ENCODE measurements at places on chromosomes 3 and 15. TPM values are rescaled to one million over a fixed set of nuclear protein-coding genes. Genes with fewer than 3 reads are reported as not detected.

GRCh38 chr15:28147801-28148200, 48.7 kb upstream of the OCA2 start:
- peaks cover 25% of the 10 kb centered on the region for H3K36me3 ChIP-seq
- no peak for DNase-seq
- no peak overlapping the region for H3K4me3 ChIP-seq
- peaks cover 5% of the 10 kb centered on the region for H3K4me1 ChIP-seq
- H3K27ac ChIP-seq, result no peak overlapping the region
- no peaks in the 10 kb centered on the region for H3K27me3 ChIP-seq

DNA sequence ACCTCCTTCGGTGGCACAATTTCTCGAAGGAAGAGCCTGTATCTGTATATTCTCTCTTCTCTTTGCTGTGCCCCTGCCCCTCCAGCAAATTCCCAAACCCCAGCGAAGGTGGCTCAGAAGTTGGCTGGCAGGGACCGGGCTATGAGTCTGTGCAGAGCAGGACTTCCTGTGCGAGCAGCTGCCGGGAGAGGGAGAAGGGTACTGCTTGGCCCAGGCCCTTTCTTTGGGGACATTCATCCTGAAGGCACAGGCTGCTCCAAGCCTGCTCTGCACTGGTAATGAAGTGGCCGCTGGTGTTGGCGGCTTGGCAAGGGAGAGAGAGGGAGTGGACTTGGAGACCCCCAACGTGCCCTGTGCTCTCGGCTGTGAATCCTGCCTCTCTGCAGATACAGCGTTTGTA, 1.5 kb downstream of the SLC6A11 start:
- H3K27ac ChIP-seq, result no peak overlapping the region
- no peaks in the 10 kb centered on the region for H3K4me1 ChIP-seq
- H3K4me3 ChIP-seq, result no peak overlapping the region
- H3K36me3 ChIP-seq, result no peaks in the 10 kb centered on the region

- H3K4me3 ChIP-seq, result no peak overlapping the region
- no peaks in the 10 kb centered on the region for H3K27me3 ChIP-seq
- H3K36me3 ChIP-seq, result peaks cover 25% of the 10 kb centered on the region
- no peak for DNase-seq
Observed at GRCh38 chr3:8885536-8886316, 77.5 kb downstream of the RAD18 start.

DNA sequence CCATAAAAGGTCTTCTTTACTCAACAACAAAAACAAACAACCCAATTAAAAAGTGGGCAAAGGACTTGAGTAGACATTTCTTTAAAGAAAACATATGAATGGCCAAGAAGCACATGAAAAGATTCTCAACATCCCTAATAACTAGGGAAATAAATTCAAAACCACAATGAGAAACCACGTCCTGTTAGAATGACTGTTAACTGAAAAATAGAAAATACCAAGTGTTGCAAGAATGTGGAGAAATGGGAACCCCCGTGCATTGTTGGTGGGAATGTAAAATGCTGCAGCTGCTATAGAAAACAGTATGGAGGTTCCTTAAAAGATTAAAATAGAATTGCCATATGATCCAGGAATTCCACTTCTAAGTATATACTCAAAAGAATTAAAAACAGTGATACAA, 34.8 kb downstream of the NMNAT3 start:
- no peak for DNase-seq
- H3K4me1 ChIP-seq, result peaks cover 15% of the 10 kb centered on the region
- no peak overlapping the region for H3K27ac ChIP-seq
- no peak overlapping the region for H3K4me3 ChIP-seq
- H3K27me3 ChIP-seq, result no peaks in the 10 kb centered on the region

- no peaks in the 10 kb centered on the region for H3K36me3 ChIP-seq
- H3K27me3 ChIP-seq, result peaks cover 45% of the 10 kb centered on the region
- peaks cover 35% of the 10 kb centered on the region for H3K4me1 ChIP-seq
- H3K4me3 ChIP-seq, result no peak overlapping the region
- DNase-seq, result no peak
- H3K27ac ChIP-seq, result no peak overlapping the region
Observed at GRCh38 chr15:40932156-40932555, 3.0 kb downstream of the DLL4 start.

DNA sequence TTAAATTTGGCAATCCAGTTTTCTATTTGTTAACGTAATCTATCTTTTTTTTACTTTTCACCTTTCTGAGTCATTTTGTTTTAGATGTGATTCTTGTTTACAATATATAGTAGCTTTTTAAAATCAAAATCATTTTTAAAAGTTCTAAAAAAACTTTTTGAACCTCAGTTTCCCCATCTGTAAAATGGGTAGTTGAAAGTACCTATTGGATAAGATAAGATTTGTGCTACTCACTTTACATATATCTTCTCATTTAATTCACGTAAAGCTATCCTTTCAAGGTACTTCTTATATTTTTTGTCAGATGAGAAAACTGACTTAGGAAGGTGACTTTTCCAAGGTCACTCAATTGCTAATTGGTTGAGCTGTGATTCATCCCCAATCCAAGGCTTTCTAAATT, 153.2 kb downstream of the EEFSEC start:
- no peaks in the 10 kb centered on the region for H3K4me1 ChIP-seq
- no peak for DNase-seq
- H3K4me3 ChIP-seq, result no peak overlapping the region
- no peak overlapping the region for H3K27ac ChIP-seq

KNL1 gene
- total RNA-seq, result 22.4 TPM

GRCh38 chr3:45498532-45498931, 96.0 kb upstream of the LIMD1 start:
- DNase-seq, result no peak
- H3K4me1 ChIP-seq, result no peaks in the 10 kb centered on the region
- no peaks in the 10 kb centered on the region for H3K27me3 ChIP-seq
- peaks cover 14% of the 10 kb centered on the region for H3K36me3 ChIP-seq
- no peak overlapping the region for H3K4me3 ChIP-seq
- H3K27ac ChIP-seq, result no peak overlapping the region

SLC26A6 gene
- total RNA-seq, result 46.3 TPM

- H3K27me3 ChIP-seq, result peaks cover 11% of the 10 kb centered on the region
- H3K4me3 ChIP-seq, result no peak overlapping the region
- H3K36me3 ChIP-seq, result no peaks in the 10 kb centered on the region
- H3K4me1 ChIP-seq, result no peaks in the 10 kb centered on the region
Observed at GRCh38 chr3:101069901-101070798, 76.9 kb upstream of the ABI3BP start.

- H3K27me3 ChIP-seq, result no peaks in the 10 kb centered on the region
- no peak for DNase-seq
- no peak overlapping the region for H3K4me3 ChIP-seq
- H3K27ac ChIP-seq, result no peak overlapping the region
- no peaks in the 10 kb centered on the region for H3K36me3 ChIP-seq
- no peaks in the 10 kb centered on the region for H3K4me1 ChIP-seq
Observed at GRCh38 chr15:25181293-25182097, 226.7 kb downstream of the SNRPN start.

DNA sequence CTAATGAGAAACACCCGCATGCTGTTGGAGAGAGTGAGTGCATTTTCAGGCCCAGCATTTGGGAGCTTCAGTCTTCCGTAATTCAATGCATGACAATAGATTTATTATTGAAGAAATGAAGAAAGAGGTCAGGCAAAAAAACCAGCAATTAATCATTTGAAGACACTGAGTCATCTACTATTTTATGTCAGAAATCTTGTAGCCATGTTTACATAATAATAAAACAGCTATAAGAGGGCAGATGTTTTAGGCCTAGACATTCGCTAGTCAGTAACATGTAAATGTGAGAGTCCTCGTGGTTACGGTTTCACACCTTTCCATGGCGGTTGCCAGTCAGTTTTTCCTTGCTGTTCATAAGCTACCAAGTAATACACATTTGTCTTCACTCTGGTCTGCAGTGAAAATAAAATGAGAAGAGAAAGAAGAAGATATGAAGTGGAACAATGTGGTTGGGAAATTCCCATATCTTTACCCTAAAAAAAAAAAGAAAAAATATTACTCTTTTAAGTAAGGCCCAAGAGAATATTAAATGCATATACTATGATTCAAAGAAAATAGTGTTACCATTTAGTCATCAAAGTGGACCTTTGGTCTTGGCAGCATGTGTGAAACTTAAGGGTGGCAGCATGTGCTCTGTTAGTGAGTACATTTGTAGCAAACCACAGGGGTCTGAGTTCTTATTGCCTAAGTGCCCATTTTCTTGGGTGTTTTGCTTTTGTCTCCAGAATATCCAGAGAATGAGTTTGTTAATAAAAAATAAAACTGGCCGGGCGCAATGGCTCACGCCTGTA, 140.5 kb upstream of the TBL1XR1 start:
- H3K27ac ChIP-seq, result peak overlapping the region; percentile 95
- H3K4me1 ChIP-seq, result peaks cover 65% of the 10 kb centered on the region
- H3K27me3 ChIP-seq, result peaks cover 8% of the 10 kb centered on the region
- H3K4me3 ChIP-seq, result peak overlapping the region; percentile 51

THBS1 gene
- 3.2 TPM for total RNA-seq

SOX2 gene
- 0.07 TPM for total RNA-seq
